Stimulated activated naive CD4-positive, alpha-beta T cell (primary cell): ENCODE measurements at places on chromosomes 16 and 17.

- DNase-seq = no peak
Observed at GRCh38 chr17:66687570-66688284, 147.2 kb upstream of the CACNG5 start.

- DNase-seq = no peak
Observed at GRCh38 chr16:15928261-15929104, 20.9 kb upstream of the ABCC1 start.

DNA sequence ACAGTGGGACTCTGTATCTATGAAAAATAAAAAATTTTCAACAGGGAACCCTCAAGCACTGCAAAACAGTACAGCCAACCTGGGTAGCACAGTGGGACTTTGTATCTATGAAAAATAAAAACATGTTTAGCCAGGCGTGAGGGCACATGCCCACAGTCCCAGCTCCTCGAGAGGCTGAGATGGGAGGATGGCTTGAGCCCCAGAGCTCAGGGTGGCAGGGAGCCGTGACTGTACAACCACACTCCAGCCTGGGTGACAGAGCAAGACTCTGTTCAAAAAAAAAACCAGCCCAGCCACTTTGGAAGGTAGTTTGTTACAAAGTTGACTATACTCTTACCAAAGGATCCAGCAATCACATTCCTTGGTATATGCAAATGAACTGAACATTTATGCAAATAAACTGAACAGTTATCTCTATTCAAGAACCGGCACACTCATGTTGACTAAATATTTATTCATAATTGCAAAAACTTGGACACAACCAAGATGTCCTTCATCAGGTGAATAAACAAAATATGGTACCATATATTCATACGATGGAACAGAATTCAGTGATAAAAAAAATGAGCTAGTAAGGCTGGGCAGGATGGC is 5.2 kb downstream of the RPH3AL start:
- DNase-seq = no peak

DNA sequence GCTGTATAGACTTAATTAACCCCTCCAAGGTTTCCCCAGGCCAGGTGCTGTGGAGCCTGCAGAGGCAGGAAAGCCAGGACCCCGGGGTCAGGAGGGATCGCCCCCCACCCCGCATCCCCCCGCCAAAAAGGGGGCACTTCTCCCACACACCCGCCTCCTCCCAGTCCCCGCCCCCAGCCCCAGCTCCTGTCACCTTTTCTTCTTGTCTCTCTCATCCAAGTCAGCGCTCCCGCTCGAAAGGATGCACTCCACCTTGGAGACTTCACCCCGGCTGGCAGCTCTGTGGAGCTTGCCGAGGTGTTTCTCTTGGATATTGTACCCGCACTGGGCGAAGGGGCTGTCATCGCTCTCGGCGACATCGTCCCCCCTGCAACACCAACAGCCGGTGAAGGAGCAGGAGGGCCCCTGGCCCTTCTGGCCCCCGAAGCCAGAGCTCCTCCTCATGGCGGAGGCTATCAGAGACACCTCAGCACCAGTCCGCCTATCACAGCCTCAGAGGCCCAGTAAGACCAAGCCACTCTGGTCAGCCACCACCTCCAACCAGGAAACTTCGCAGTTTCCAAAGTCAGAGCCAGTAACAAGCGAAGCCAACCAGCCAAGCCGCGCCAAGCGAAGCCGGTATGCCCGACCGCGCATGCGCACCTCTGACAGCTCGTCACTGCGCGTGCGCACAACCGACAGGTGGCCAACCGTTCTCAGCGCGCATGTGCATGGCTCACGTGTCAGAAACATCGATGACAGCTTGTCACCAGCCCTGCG is 52.5 kb downstream of the SHCBP1 start:
- DNase-seq = no peak

DNA sequence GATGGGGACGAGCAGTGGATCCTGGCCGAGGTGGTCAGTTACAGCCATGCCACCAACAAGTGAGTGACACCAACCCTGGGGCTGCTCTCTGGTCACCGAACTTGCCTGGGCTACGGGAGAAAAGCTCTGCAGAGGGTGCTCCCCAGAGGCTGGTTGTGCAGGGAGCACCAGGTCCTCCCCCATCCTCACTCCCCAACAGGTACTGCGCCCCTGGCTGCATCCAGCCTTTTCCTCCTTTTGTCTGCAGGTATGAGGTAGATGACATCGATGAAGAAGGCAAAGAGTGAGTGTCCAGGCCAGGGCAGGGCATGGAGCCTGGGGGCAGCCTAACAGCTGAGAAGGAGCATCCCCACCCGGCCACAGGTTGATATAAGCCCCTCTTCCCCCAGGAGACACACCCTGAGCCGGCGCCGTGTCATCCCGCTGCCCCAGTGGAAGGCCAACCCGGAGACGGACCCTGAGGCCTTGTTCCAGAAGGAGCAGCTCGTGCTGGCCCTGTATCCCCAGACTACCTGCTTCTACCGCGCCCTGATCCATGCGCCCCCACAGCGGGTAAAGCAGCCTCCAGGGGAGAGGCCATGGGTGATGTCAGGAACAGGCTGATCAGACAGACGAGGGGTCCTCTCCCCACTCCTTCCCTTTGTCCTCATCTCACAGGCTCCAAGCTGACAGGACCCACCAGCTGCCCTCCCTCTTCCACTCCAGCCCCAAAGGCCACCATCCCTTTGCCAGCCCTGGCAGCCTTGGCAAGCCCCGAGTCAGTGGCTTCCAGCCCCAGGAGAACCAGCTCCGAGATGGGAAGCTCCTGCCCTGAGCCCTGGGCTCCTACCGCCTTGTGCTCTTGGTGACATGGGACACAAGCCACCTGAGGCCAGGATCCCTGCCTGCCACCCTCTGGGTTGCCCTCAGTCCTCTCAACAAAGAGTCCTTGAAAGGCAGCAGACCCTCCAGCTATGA is 6.2 kb downstream of the SULT1A2 start:
- no peak for DNase-seq

GRCh38 chr16:78606545-78606944 is 507.1 kb downstream of the WWOX start:
- no peak for DNase-seq

- peak; percentile 14 for DNase-seq
Observed at GRCh38 chr16:46884513-46885293, 541 bp downstream of the GPT2 start.

DNA sequence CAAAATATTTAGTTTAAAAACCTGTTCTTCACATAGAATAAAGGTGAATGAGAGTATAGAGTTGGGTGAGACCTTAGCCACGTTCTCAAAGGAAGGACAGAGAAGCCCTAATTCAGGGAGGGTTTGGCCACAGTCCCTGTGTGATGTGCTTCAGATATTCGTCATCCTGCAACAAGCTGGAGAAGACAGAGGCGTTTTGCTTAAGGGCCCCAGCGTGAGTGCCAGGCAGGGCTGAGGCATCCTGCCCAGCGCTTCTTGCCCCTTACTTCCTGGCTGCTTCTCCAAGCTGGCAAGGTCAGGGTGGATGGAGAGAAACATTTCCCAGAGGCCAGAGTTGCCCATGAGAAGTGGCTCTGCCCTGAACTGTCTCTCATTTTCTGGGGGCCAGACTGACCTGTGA is 46.9 kb downstream of the AXIN2 start:
- DNase-seq = no peak
